ENCODE measurements at places on chromosomes 3 and 15.

DNA sequence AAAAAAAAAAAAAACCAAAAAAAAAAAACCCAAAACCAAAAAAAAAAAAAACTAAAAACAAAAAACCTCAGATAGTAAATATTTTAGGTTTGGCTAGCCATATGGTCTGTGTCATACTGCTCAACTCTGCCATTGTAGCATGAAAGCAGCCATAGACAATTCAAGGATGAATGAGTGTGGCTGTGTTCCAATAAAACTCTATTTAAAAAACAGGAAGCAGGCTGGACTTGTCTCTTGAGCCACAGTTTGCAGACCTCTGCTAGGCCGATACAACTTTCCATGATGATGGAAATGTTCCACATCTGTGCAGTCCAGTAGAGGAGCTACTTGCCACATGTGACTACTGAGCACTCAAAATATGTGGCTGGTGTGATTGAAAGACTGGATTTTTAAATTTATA lies 11.1 kb downstream of the EFCAB12 start:
- no peak for DNase-seq

GRCh38 chr3:11095932-11096265 lies 58.4 kb upstream of the HRH1 start:
- no peak for DNase-seq

GRCh38 chr3:7309641-7310102 lies 448.8 kb downstream of the GRM7 start:
- no peak for DNase-seq

- DNase-seq, result no peak
These were observed 515 bp downstream of the EPHA6 start for GRCh38 chr3:96814651-96815567.

GRCh38 chr15:87907676-87908446 lies 348.7 kb downstream of the NTRK3 start:
- DNase-seq, result no peak

DNA sequence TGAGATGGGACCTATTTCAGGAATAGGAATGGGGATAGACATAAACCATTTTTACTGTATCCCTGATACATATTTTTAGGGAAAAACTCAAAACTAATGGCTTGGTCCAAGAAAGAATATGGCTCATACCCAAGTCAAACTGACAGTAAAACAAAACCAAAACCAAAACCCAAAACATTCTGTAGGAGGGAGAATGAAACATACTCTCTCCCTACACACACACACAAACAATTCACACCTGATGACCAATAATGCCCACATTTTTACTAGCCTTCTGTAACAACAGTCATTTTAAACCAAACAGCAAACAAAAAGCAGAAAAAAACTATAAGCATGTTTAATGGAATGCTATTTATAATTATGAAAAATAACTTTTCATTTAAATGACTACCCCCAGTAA lies 74.9 kb downstream of the NBEAL2 start:
- no peak for DNase-seq

GRCh38 chr3:119148493-119149180 lies 2.7 kb downstream of the TEX55 start:
- DNase-seq, result no peak

- DNase-seq, result no peak
These were observed 56.3 kb downstream of the ABI3BP start for GRCh38 chr3:100936931-100937330.

DNA sequence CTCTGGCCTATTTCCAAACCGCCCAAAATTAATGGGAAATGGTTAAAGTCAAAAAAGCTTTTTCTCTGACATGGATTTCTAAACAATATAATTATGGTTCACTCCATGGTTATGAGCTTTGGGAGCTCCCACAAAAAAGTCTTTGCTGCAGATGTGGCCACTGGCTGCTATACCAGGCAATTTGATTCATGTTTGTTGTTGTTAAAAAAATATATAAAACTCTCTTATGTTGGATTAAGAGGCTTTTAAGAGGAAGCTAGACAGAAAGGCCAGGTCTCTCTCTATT lies 258.6 kb downstream of the TIGIT start:
- no peak for DNase-seq

GRCh38 chr3:87009271-87009670 lies 18.3 kb upstream of the VGLL3 start:
- DNase-seq, result no peak
